Fibroblast of the aortic adventitia (primary cell): ENCODE measurements at places on chromosomes 7 and 10. TPM values are rescaled to one million over a fixed set of nuclear protein-coding genes. Genes with fewer than 3 reads are reported as not detected.

The ARHGEF35 gene
- 1.1 and 2.7 TPM in 2 replicates for total RNA-seq

The SFRP4 gene
- total RNA-seq: 40.9 and 171 TPM in 2 replicates

The CCDC6 gene
- total RNA-seq: 27.3 and 44.1 TPM in 2 replicates

The PDZD7 gene
- total RNA-seq: 0.16 and 0.27 TPM in 2 replicates

The EVX1 gene
- total RNA-seq: not detected in 2 replicates

The PVRIG gene
- not detected in 2 replicates for total RNA-seq

The ITPRID1 gene
- not detected in 2 replicates for total RNA-seq

The STOX1 gene
- 0.09 TPM in 1 of 2 replicates, not detected in the other for total RNA-seq

The ACTL6B gene
- not detected in 2 replicates for total RNA-seq

The SPDYE8 gene
- total RNA-seq: not detected in 2 replicates

The TNS3 gene
- 7.1 and 28.3 TPM in 2 replicates for total RNA-seq

The ZMIZ1 gene
- total RNA-seq: 15.0 and 28.1 TPM in 2 replicates

The AFAP1L2 gene
- total RNA-seq: 0.18 TPM in 1 of 2 replicates, not detected in the other

The MTPN gene
- total RNA-seq: 87.7 and 172 TPM in 2 replicates

The LIPM gene
- 0.82 TPM in 1 of 2 replicates, not detected in the other for total RNA-seq

The SUN3 gene
- total RNA-seq: not detected in 2 replicates
